ENCODE measurements at places on chromosomes 5 and 9. TPM values are rescaled to one million over a fixed set of nuclear protein-coding genes. Genes with fewer than 3 reads are reported as not detected.

The KCTD16 gene
- 0.02 TPM for total RNA-seq

The DRD1 gene
- not detected for total RNA-seq

The INSL6 gene
- total RNA-seq = not detected

The IL17B gene
- total RNA-seq = 0.32 TPM

The PCDHGA3 gene
- not detected for total RNA-seq

The HK3 gene
- not detected for total RNA-seq

The CDC20B gene
- total RNA-seq = not detected

- DNase-seq = no peak
- no peaks in the 10 kb centered on the region for H3K4me1 ChIP-seq
- no peaks in the 10 kb centered on the region for H3K27me3 ChIP-seq
- H3K27ac ChIP-seq = no peak overlapping the region
- H3K4me3 ChIP-seq = no peak overlapping the region
Measured at GRCh38 chr5:123107343-123108244, 18.6 kb downstream of the PRDM6 start.

GRCh38 chr5:64773533-64773932 is 4.8 kb downstream of the CWC27 start:
- H3K36me3 ChIP-seq = peaks cover 10% of the 10 kb centered on the region
- H3K4me3 ChIP-seq = no peak overlapping the region
- peaks cover 19% of the 10 kb centered on the region for H3K4me1 ChIP-seq
- no peaks in the 10 kb centered on the region for H3K27me3 ChIP-seq
- H3K27ac ChIP-seq = no peak overlapping the region

- H3K4me3 ChIP-seq = no peak overlapping the region
- no peak for DNase-seq
- H3K27ac ChIP-seq = no peak overlapping the region
- no peaks in the 10 kb centered on the region for H3K36me3 ChIP-seq
- H3K4me1 ChIP-seq = no peaks in the 10 kb centered on the region
Measured at GRCh38 chr9:98900244-98900643, 43.5 kb upstream of the COL15A1 start.

- H3K36me3 ChIP-seq = no peaks in the 10 kb centered on the region
- H3K4me3 ChIP-seq = no peak overlapping the region
- no peak for DNase-seq
- H3K27me3 ChIP-seq = no peaks in the 10 kb centered on the region
Measured at GRCh38 chr9:93869863-93870262, 85.3 kb downstream of the BARX1 start.

- no peak for DNase-seq
- no peaks in the 10 kb centered on the region for H3K27me3 ChIP-seq
- no peaks in the 10 kb centered on the region for H3K36me3 ChIP-seq
- no peaks in the 10 kb centered on the region for H3K4me1 ChIP-seq
Measured at GRCh38 chr5:89036166-89036565, 153.2 kb upstream of the MEF2C start.

- H3K4me3 ChIP-seq = no peak overlapping the region
- no peaks in the 10 kb centered on the region for H3K4me1 ChIP-seq
- no peaks in the 10 kb centered on the region for H3K36me3 ChIP-seq
- no peaks in the 10 kb centered on the region for H3K27me3 ChIP-seq
- no peak overlapping the region for H3K27ac ChIP-seq
- no peak for DNase-seq
Measured at GRCh38 chr5:13189532-13189931, 755.0 kb downstream of the DNAH5 start.

DNA sequence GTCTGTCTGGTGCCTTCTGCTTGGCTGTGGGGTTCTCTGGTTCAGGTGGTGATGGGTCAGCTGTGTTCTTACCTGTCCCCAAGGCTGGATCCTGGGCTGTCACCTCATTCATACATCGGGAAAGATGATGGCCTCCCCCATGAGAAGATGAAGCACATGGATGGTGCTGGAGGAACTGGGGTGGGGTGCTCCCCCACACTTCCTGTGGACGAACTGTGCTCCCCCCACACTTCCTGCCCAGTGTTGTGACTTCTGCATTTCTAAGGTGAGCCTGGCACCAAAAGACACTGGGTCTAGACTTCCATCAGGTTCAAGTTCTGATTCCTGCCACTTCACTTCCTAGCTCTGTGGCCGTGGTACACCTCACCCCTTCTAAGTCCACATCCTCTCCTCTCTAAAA is 4.3 kb upstream of the SURF6 start:
- peaks cover 9% of the 10 kb centered on the region for H3K4me1 ChIP-seq
- no peak for DNase-seq
- no peaks in the 10 kb centered on the region for H3K27me3 ChIP-seq

GRCh38 chr9:73643379-73644013 is 491.8 kb downstream of the ANXA1 start:
- H3K4me3 ChIP-seq = no peak overlapping the region
- no peaks in the 10 kb centered on the region for H3K4me1 ChIP-seq
- no peak overlapping the region for H3K27ac ChIP-seq
- no peak for DNase-seq

DNA sequence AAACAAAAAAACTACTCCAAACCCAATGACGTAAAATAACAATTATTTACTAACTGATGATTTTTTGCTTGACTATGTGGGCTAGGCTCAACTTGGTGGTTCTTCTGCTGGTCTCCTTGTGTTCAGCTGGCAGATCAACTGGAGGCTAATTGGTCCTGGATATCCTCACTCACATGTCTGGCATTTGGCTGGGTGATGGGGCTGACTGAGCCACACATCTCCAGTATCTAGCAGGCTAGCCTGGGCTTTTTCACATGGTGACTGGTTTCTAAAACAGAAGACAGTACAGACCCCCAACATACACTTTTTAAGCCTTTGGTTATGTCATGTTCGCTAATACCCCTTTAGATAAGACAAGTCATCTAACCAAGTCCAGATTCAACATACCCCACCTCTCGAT is 104.7 kb upstream of the PRRC1 start:
- no peak overlapping the region for H3K27ac ChIP-seq
- H3K4me1 ChIP-seq = no peaks in the 10 kb centered on the region
- H3K4me3 ChIP-seq = no peak overlapping the region
- no peaks in the 10 kb centered on the region for H3K36me3 ChIP-seq
- H3K27me3 ChIP-seq = no peaks in the 10 kb centered on the region
- no peak for DNase-seq

GRCh38 chr5:483434-484140 is 40.6 kb downstream of the EXOC3 start:
- no peak overlapping the region for H3K4me3 ChIP-seq
- peaks cover 78% of the 10 kb centered on the region for H3K27me3 ChIP-seq
- H3K36me3 ChIP-seq = no peaks in the 10 kb centered on the region
- no peaks in the 10 kb centered on the region for H3K4me1 ChIP-seq
- DNase-seq = no peak

DNA sequence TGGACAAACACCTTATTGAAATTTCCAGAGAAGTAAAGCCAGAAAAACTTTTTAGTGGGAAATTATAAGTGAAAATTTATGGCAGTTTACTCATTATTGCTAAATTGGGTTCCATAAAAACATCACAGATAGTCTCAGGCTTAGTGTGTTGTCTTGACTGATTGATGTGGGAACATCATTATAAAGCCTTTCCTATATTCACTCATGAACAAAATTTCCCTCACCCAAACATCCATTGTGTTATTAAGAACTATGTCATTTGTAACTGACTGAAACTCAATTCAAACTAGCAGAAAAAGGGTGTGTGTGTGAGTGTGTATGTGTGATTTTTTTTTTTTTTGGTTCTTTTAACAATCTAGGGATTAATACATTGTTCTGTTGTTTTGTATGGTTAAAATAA is 143.7 kb upstream of the SEMA6A start:
- DNase-seq = no peak
- no peak overlapping the region for H3K4me3 ChIP-seq
- H3K36me3 ChIP-seq = no peaks in the 10 kb centered on the region
- H3K27ac ChIP-seq = no peak overlapping the region

GRCh38 chr9:119003201-119003611 is 366.0 kb downstream of the BRINP1 start:
- DNase-seq = no peak
- no peaks in the 10 kb centered on the region for H3K27me3 ChIP-seq
- H3K27ac ChIP-seq = no peak overlapping the region
- no peak overlapping the region for H3K4me3 ChIP-seq

GRCh38 chr9:119662329-119662728 is 293.1 kb upstream of the BRINP1 start:
- no peaks in the 10 kb centered on the region for H3K27me3 ChIP-seq
- H3K4me1 ChIP-seq = no peaks in the 10 kb centered on the region
- no peak overlapping the region for H3K27ac ChIP-seq
- no peaks in the 10 kb centered on the region for H3K36me3 ChIP-seq
- H3K4me3 ChIP-seq = no peak overlapping the region

- peaks cover 30% of the 10 kb centered on the region for H3K4me1 ChIP-seq
- peaks cover 3% of the 10 kb centered on the region for H3K27me3 ChIP-seq
- no peaks in the 10 kb centered on the region for H3K36me3 ChIP-seq
- no peak overlapping the region for H3K27ac ChIP-seq
- H3K4me3 ChIP-seq = no peak overlapping the region
Measured at GRCh38 chr5:2133080-2133479, 250.4 kb upstream of the IRX4 start.

DNA sequence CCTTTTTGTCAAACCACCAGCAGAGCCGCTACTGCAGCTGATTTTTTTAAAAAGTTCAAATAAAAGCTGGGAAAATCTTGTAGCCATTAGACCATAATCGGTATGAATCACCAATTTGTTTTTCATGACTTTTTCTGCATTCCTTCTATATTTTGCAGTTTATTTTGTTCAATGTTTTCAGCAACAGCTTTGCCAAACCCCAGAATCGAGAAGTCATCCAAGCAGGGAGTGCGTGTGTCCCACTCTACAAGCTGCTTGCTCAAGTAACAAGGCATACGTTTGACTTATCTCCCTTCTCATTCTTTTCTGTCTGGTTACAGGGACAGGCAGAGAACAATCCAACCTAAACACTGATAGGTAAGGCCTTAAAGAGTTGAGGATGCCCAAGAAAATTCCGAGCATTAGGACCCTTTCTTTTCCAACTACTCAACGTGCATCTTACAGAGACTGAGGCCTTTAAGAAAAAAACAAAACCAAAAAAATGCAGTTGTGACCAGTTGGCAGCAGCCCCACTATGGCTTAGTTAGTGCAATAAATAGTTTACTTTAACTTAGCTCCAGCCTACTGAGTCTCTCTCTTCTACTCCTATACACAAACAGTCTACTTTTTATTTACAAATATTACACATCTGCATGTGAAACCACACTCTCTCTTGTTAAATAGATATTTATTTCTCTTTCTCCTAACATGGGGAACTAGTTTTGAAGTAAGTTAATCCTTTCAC is 134.7 kb upstream of the SLIT3 start:
- H3K4me1 ChIP-seq = no peaks in the 10 kb centered on the region
- H3K27me3 ChIP-seq = no peaks in the 10 kb centered on the region
- H3K36me3 ChIP-seq = no peaks in the 10 kb centered on the region
- H3K4me3 ChIP-seq = no peak overlapping the region
- DNase-seq = no peak

DNA sequence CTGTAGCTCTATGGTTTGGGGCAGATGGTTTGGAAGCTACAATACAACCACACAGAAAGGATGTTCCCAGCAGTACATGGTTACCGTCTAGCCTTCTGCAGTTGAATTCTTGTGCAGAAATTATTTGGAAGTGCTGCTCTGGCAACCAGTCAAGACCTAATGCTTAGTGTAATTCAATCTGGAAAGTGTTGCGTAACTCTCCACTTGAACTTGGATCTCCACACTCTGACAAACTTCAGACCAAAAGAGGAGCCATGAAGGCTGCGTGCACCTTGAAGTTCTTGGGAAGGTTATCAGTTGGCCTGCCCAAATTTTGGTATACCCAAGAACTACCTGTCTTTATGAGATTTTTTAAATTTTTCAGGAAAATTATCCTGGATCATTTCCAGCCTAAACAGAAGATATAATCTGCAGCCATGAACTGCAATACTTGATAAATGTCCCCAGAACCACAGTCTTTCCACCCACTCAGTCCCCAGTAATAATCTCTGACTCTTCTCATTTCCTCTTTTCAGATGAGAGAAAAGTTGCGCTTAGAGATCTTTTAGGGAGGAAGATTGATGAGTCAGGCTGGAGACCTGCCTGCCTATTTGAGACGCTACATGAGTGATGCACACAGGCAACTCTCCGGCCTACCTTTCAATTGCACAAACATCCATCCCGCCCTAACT is 159.9 kb downstream of the FANCC start:
- H3K4me3 ChIP-seq = no peak overlapping the region
- peaks cover 9% of the 10 kb centered on the region for H3K4me1 ChIP-seq
- peak; percentile 57 for DNase-seq
- H3K27me3 ChIP-seq = no peaks in the 10 kb centered on the region
- no peaks in the 10 kb centered on the region for H3K36me3 ChIP-seq
- no peak overlapping the region for H3K27ac ChIP-seq

GRCh38 chr5:151964471-151964870 is 39.8 kb upstream of the GLRA1 start:
- no peak for DNase-seq
- H3K27ac ChIP-seq = no peak overlapping the region
- no peaks in the 10 kb centered on the region for H3K27me3 ChIP-seq
- H3K4me3 ChIP-seq = no peak overlapping the region
- H3K36me3 ChIP-seq = no peaks in the 10 kb centered on the region

DNA sequence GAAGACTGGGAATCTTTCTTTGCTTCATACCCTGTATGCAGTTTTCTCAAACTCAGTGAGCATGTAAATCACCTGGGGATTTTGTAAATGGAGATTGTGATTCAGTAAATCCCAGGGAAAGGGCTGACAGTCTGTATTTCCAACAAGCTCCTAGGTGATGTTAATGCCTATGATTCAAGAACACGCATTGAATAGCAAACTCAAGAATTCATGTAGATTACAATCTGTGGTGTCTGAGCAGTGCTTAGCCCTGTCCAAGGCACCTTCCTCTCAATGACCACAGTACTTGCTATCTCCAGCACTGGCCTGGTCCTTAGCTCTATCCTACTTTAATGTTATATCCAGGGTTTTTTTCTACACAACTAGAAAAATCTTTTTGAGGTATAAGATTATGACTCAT is 721.4 kb upstream of the MEF2C start:
- no peak overlapping the region for H3K27ac ChIP-seq
- no peak for DNase-seq
- no peaks in the 10 kb centered on the region for H3K27me3 ChIP-seq
- H3K4me3 ChIP-seq = no peak overlapping the region
- no peaks in the 10 kb centered on the region for H3K36me3 ChIP-seq

- H3K4me1 ChIP-seq = peaks cover 29% of the 10 kb centered on the region
- no peaks in the 10 kb centered on the region for H3K36me3 ChIP-seq
- H3K27ac ChIP-seq = no peak overlapping the region
- no peak overlapping the region for H3K4me3 ChIP-seq
- no peaks in the 10 kb centered on the region for H3K27me3 ChIP-seq
Measured at GRCh38 chr9:2023042-2023441, 7.9 kb downstream of the SMARCA2 start.

GRCh38 chr5:158409507-158409906 is 550.6 kb upstream of the CLINT1 start:
- H3K27me3 ChIP-seq = no peaks in the 10 kb centered on the region
- no peak for DNase-seq
- no peak overlapping the region for H3K4me3 ChIP-seq
- no peaks in the 10 kb centered on the region for H3K36me3 ChIP-seq
- no peaks in the 10 kb centered on the region for H3K4me1 ChIP-seq

DNA sequence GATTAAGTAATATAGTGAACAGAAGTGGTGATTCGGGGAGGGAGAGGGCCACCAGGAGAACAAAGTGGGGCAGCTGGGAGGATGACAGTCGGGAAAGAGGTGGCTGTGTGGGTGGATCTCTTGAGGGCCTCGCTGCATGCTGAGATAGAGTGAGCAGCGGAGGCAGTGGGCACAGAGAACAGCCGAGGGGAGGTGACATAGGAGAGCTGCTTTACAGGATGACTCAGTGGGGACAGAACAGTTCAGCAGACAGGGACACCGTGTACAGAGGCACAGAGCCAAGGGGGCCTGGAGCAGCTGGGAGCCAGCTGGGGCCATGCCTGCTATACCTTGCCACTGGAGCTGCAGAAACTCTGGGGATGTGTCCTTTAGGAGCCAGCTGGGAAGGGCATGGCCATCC is 273.9 kb downstream of the GADD45G start:
- peak; percentile 12 for DNase-seq
- no peaks in the 10 kb centered on the region for H3K36me3 ChIP-seq
- H3K27ac ChIP-seq = no peak overlapping the region
- no peak overlapping the region for H3K4me3 ChIP-seq
